ENCODE measurements at places on chromosomes 1 and 21.

DNA sequence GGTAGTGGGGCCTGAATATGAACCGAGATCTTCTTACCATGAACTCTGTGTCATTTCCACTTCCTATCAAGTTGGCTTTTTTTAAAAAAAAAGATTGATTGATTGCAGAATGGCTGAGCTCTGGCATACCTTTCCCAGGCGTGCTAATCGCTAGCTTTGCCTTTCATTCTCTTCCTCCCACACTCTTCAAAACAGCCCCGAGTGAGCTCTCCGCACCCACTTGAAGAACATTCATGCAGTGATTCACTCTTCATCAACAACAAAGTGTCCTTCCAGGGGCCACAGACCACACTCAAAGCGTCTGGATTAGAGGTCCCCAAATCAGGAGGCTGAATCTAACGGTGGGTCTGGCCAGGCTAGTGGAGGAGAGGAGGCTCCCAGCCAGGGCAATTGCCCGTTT, 96.3 kb upstream of the GALNT2 start:
- no peak for DNase-seq

- no peak for DNase-seq
These were observed 1670.9 kb downstream of the PLA2G4A start for GRCh38 chr1:188499690-188500089.

- DNase-seq: no peak
These were observed 45.2 kb downstream of the PLPP3 start for GRCh38 chr1:56534130-56534651.

DNA sequence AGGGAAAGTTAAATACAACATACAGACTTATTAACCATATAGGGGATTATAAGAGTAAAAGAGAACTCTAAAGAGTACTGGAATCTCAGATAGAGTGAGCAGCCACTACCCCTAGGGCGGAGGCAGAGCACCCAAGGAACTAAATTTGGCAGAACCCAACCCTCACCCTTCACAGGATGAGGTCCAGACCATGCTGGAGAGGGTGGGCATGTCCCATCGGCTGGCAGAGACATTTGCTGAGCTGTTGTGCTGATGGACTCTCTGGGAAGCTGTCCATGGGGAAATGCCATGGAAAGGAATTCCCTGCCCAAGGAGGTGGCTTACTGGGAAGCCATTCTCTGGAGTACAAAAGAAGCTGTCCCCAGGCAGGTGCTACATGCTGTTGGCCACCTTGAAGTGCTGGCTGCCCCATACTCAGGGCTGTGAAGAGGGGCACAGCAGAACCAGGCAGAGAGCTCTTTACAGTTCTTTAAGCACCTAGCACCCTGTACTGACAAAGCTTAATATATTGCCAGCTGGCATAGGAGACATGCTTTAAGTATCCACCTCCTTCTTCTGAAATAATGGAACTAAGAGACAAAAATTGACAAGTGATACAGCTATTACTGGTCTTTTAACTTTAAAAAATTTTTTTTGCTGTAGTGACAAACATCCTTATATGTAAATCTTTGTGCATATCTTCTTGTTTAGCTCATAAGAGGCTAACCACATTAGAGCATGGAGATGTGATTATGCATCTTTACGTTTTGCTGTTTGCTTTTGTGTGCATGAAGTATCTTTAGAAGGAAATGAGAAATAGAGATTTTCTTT, 29.6 kb downstream of the TSNAX start:
- no peak for DNase-seq

DNA sequence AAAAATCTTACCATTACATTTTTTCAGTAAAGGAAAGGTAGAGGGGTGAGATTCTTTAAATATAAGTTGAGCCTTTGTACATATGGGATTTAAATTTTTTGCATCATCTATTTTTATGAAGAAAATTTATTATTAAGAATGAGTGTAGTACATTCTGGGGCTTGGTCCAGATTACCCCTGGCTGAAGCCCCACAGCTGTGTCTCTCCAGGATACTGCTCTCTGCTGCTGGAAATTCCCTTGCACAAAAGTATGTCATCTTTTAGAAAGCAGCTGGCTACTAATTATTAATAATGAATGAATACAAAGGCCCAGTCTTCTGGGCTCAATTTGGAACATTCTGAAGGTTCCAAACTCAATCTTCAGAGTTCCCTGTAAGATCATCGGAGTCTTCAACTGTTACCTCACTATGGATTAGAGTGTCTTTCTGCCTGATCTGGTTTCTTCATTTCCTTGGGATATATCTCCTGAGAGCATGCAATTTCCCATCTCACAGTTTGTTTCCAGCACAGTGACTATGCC, 428.6 kb upstream of the BRINP3 start:
- no peak for DNase-seq

DNA sequence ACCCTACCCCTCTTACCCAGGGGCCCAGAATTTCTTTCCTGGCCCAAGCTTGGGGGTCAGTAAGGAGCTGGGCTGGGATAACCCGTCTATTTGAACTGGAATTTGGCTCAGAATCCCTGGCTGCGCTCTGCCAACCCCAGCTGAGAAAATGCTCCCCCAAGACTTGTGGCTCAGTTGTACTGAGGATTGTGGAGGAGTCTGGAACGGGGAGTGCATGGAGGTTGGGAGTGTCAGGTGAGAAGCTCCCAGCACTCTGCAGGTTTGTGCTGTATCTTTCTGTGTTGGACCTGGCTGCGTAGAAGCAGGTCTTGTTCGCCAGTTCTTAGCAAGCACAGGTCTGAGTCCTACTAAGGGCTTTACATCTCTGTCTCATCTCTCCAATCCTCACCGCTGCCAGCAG, 1.6 kb downstream of the TCEA3 start:
- no peak for DNase-seq

DNA sequence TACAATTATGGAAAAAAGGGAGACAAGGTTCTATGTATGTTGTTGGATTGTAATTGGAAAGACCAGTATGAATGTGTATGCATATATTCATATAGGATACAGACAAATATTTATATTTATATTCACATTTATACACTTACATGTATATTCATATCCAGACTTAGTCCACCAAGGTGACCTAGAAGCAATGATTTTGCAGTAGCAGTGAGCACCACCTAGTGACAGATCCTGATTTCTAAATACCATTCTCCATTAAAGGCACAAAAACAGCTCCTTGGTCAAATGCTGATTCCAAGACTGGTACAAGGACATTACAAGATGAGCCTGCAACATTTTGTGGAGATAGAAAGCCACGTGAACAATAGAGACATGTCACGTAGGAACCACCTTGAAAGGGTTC, 153.4 kb downstream of the SDCCAG8 start:
- no peak for DNase-seq

- DNase-seq: no peak
These were observed 5.4 kb downstream of the UBR4 start for GRCh38 chr1:19204446-19205266.

DNA sequence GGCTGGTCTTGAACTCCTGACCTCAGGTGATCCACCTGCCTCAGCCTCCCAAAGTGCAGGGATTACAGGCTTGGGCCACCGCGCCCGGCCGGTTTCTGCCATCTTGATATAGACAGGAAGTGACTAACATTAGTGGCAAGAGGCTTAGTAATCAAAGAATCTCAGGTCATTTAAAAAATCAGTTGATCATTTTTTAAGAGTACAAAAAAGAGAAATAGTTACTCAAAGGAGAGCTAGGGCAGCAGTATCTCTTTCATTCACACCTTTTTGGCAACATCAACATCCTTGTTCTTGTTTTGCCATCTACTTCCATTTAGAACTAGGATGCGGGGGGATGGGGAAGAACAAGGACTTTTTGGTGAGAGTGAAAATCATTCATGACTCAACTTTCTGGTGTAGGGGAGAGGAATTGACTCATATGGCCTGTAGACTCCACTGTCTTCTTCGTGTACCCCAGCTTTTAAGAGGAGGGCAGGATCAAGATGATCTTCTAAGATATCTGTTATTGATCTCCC, 8.8 kb downstream of the FCRLB start:
- DNase-seq: no peak

DNA sequence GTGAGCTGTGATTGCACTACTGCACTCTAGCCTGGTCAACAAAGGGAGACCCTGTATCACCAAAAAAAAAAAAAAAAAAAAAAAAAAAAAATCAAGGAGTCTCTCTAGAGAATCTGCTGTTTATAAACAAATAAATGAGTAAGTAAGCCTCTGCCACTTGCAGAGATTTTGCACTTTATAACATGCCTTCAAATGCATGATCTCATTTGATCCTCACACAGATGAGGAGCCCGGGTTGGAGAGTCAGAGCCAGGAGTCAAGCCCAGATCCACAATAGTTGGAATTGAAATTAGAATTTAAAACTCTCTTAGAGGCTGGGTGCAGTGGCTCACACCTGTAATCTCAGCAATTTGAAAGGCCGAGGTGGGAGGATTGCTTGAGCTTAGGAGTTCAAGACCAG, 4.0 kb downstream of the PRELP start:
- DNase-seq: no peak

DNA sequence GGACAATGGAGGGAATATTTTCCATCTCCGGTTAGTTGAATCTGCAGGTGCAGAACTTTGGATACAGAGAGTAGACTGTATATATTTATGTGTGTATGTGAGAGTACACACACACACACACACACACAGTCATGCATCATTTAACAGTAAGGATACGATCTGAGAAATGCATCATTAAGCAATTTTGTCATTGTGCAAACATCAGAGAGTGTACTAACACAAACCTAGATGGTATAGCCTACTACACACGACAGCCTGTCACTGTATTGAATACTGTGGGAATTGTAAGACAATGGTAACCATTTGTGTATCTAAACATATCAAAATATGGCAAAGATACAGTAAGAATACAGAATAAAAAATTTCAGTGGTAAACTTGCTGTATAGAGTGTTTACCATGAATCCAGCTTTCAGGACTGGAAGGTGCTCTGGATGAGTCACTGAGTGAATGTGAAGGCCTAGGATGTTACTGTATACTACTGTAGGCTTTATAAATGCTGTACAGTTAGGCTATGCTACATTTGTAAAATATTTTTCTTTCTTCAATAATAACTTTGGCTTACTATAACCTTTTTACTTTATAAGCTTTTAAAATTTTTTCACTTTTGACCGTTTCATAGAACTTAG, 138.5 kb downstream of the ZZZ3 start:
- no peak for DNase-seq

GRCh38 chr1:41662765-41663437, 178.4 kb upstream of the EDN2 start:
- DNase-seq: no peak

DNA sequence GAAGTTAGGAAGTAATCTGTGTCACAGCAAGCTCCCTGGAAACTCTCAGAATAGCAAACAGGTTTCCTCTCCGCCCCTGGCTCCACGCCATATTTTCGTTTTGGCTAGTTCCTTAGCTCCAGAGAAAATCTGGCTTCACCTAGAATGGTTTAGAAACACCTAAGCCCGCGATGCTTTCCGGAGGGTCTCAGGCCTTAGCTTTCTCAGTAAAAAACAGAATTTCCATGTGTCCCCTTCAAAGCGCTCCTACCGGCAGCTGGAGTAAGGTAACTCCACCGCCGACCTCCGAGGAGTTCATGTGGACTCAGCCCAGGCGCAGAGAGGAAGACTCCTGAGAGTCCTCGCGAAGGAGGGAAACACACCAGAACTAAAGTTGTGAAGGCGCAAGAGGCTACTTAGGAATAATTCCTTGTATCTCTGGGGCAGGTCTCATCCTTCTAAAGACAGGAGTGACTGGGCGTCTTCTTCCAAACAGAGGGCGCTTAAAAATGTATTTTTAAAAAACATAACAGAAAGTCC, 406 bp downstream of the KIAA0040 start:
- DNase-seq: no peak

GRCh38 chr1:216945538-216946080, 222.4 kb upstream of the ESRRG start:
- DNase-seq: no peak

DNA sequence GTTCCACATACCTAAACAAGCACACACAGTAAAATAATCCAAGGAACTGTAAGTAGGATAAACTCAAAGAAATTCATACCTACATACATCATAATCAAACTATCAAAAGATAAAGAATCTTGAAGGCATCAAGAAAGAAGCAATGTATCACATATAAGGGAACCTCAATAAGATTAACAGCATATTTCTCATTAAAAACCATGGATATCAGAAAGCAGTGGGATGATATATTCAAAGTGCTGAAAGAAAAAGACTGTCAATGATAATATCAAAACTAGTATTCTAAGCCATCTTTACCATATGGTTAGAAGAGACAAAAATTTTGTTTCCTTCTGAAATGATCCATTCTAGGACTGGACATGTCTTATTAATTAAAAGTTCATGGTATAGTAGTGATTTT, 37.1 kb upstream of the ADAM30 start:
- DNase-seq: no peak

DNA sequence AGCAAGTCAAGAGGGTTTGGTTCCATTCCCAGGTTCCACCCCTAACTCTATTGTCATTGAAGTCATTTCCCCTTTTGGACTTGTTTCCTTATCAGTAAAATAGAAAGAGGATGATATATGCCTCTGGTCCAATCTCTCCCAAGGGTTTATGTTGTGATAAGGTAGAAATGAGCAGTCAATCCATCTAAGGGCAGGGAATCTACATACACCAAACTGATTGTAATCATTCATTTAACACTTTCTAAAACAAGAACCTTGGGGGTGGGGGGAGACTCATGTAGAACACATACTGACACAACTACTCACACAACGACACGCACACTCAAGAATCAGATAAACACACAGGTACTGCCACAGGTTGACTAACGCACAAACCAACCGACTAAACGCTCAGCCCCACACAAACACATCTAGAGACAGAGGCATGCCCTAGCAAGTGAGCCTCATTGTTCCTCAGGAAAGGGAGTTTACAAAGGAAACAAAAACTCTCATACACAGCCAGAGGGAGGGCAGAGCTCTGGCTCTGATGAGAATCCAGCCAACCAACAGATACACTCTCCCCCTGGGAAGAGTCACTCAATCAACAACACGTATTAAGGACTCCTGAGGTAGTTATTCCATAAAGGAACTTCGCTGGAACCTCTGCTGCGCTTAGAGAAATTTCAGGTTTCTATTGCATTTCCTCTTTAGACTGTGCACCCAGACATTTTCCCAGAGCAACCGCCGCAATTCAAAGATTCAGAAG, 1.0 kb downstream of the F11R start:
- DNase-seq: no peak

- no peak for DNase-seq
These were observed 373 bp downstream of the MTF1 start for GRCh38 chr1:37858931-37859506.

GRCh38 chr1:171433451-171433850, 51.9 kb upstream of the PRRC2C start:
- DNase-seq: no peak

Measured in AG09319 (cell line).